Activated naive CD4-positive, alpha-beta T cell treated with anti-CD3 and anti-CD28 coated beads, Interleukin-2, amount 10 ng/mL, durations not matched to agents 5 hours and 36 hours (primary cell): ENCODE measurements at places on chromosomes 7 and 10. TPM values are rescaled to one million over a fixed set of nuclear protein-coding genes. Genes with fewer than 3 reads are reported as not detected.

PAPOLB gene
- total RNA-seq, result not detected

BMS1 gene
- total RNA-seq, result 15.8 TPM

CRPPA gene
- total RNA-seq, result 0.99 TPM

C10orf71 gene
- not detected for total RNA-seq

VSTM4 gene
- not detected for total RNA-seq

CFTR gene
- not detected for total RNA-seq

SLC26A5 gene
- total RNA-seq, result not detected

STEAP4 gene
- total RNA-seq, result not detected

PRLHR gene
- total RNA-seq, result not detected

AKR1C4 gene
- total RNA-seq, result not detected

PON1 gene
- not detected for total RNA-seq

RPEL1 gene
- total RNA-seq, result not detected

PIP gene
- total RNA-seq, result not detected

GTF2IRD1 gene
- total RNA-seq, result 2.1 TPM

PDGFA gene
- 0.60 TPM for total RNA-seq

AKR1C2 gene
- total RNA-seq, result not detected

SKIDA1 gene
- not detected for total RNA-seq

GBX1 gene
- total RNA-seq, result not detected

EZH2 gene
- 84.4 TPM for total RNA-seq

DCLRE1A gene
- total RNA-seq, result 11.4 TPM

DNAJC12 gene
- total RNA-seq, result 1.1 TPM

ELMO1 gene
- 102 TPM for total RNA-seq

NPY gene
- not detected for total RNA-seq

CHAT gene
- total RNA-seq, result not detected

MYH16 gene
- not detected for total RNA-seq

MKX gene
- 0.08 TPM for total RNA-seq

FANK1 gene
- not detected for total RNA-seq

MLXIPL gene
- not detected for total RNA-seq

FBXO24 gene
- total RNA-seq, result 0.86 TPM

COBL gene
- total RNA-seq, result not detected

LLCFC1 gene
- not detected for total RNA-seq

PGAM1 gene
- 312 TPM for total RNA-seq

CCDC7 gene
- 15.5 TPM for total RNA-seq

ZNF503 gene
- total RNA-seq, result not detected

OPN1SW gene
- total RNA-seq, result not detected

CCDC146 gene
- total RNA-seq, result 5.4 TPM

NEUROG3 gene
- total RNA-seq, result not detected

SEMA3A gene
- 1.8 TPM for total RNA-seq

LRRC18 gene
- not detected for total RNA-seq

LEP gene
- total RNA-seq, result not detected

PDE6C gene
- not detected for total RNA-seq

SPDYE8 gene
- total RNA-seq, result not detected

SUN3 gene
- total RNA-seq, result 0.98 TPM

CUZD1 gene
- 1.8 TPM for total RNA-seq

INHBA gene
- total RNA-seq, result 0.12 TPM

LBX1 gene
- not detected for total RNA-seq

SPDYE1 gene
- total RNA-seq, result not detected

AEBP1 gene
- total RNA-seq, result 6.0 TPM

RBM48 gene
- 16.8 TPM for total RNA-seq
